ENCODE measurements at places on chromosomes 7 and 10.

- DNase-seq = no peak
Measured at GRCh38 chr7:24828891-24829661, 71.8 kb upstream of the GSDME start.

DNA sequence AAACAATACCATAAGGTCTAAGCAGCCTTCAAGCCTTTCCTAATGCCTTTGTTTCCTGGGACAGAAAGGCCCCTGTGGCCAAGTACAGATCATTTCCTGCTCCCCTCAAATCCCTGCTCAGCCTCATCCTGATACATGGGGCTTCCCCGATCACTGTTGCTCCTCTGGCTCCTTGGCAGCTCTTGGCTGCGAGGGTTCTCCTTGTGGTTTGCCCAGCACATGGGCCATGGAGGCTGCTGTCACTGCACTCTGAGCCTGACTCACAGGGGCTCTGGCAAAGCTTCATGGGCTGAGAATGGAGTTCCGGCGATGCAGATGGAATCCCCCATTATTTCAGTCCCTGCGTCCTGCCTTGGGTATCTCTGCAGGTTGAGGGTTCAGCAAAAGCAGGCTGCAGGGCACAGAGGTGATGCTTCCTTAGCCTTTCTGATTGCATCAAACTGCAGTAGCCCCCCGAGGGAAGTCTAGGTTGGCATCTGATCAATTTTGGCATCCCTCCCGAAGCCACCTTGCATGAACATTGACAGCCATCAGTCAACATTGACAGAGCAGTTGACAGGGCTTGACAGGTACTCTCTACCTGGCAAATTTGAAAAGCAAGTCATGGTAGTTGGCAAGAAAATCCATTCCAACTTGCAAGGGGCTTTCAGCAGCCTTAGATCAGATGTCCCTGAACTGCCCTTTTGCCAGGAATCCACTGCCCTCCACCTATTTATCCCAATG, 168.6 kb downstream of the GFRA1 start:
- no peak for DNase-seq

- DNase-seq = no peak
Measured at GRCh38 chr10:42937649-42938180, 139.2 kb upstream of the RET start.

- no peak for DNase-seq
Measured at GRCh38 chr7:2317556-2318293, 3.5 kb upstream of the SNX8 start.

DNA sequence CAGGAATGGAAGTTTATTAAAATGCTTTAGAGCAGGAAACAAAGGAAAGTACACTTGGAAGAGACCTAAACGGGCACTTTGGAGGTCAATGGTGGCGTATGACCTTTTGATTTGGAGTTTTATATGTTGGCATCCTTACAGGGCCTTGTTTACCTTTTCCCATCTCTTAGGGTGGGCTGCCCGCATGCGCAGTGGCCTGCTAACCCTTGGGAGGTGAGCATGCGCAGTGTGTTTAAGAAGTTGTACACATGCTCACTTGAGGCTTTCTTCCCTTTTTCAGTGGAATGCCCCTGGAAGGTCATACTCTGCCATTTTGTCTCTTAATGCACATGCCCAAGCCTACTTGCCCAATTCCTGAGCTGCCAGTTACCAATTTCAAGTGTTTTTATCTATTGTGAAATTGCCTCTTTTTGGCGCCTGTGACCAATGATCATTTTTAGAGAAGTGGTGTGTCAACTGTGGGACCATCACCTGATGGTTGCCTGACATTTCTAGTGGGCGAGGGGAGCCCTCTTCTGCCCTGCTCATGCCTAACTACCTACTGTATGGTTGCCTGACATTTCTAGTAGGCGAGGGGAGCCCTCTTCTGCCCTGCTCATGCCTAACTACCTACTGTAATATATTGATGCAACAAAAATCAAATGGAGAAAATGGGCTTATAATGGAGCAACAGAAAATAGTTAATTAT, 138.0 kb downstream of the PPP1R9A start:
- DNase-seq = no peak

DNA sequence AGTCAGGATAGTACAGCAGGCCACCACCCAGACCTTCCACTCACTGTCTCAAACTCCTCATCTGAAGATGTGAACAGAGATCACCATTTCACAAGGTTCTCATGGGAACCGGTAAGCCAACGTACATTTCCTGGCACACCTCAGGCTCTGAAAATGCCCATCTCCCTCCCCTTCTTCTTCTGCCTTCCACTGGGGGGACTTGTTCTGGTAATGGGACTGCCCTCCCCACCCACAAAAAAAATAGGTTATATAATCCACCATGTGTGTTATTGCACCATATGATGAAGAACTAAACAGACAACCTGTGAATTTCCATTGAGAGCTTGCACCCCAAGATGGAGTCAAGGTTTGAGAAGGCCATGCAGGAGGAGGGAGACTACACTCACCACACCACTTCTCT, 42.1 kb upstream of the IKZF1 start:
- no peak for DNase-seq

GRCh38 chr7:151351967-151352366, 10.4 kb downstream of the NUB1 start:
- peak; percentile 49 for DNase-seq

GRCh38 chr10:91197127-91197526, 23.3 kb upstream of the PCGF5 start:
- no peak for DNase-seq

DNA sequence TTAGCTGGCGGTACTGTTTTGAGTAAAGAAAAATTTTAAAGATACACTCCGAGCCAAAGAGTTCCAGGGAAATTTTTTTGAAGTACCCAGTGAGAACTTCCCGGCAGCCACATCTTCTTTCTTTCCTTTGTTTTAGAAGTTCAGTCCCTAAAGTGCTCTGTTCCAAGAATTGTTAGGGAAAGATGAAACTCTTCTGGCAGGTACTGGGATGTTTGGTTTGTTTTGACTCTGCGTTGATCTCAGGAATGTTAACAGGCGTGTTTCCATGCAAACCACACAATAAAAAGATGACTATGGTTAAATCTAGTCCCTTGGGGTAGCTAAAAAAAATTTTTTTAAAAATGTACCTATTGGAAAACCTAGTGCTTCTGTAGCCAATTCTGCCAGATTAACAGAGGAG, 224.7 kb upstream of the PHYHIPL start:
- no peak for DNase-seq

GRCh38 chr7:143518521-143518920, 40.8 kb downstream of the TAS2R41 start:
- DNase-seq = no peak

DNA sequence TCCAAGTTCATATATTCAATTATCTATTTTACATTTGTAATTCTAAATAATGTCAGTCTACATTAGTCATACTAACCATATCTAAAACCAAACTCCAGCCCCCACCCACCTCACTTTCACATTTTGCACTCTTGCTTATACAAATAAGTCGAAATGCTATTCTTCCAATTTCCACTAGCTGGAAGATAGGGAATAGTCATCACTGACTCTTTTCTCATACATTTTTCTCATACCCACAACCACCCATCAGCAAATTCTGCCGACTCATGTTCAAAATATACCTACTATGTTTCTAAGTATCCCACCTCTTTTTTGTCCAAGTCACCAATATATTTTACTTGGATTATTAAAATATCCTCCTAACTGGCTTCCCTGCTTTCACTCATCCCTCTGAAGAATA, 93.2 kb upstream of the DGKB start:
- no peak for DNase-seq

- no peak for DNase-seq
Measured at GRCh38 chr10:95428701-95429100, 132.5 kb downstream of the SORBS1 start.

DNA sequence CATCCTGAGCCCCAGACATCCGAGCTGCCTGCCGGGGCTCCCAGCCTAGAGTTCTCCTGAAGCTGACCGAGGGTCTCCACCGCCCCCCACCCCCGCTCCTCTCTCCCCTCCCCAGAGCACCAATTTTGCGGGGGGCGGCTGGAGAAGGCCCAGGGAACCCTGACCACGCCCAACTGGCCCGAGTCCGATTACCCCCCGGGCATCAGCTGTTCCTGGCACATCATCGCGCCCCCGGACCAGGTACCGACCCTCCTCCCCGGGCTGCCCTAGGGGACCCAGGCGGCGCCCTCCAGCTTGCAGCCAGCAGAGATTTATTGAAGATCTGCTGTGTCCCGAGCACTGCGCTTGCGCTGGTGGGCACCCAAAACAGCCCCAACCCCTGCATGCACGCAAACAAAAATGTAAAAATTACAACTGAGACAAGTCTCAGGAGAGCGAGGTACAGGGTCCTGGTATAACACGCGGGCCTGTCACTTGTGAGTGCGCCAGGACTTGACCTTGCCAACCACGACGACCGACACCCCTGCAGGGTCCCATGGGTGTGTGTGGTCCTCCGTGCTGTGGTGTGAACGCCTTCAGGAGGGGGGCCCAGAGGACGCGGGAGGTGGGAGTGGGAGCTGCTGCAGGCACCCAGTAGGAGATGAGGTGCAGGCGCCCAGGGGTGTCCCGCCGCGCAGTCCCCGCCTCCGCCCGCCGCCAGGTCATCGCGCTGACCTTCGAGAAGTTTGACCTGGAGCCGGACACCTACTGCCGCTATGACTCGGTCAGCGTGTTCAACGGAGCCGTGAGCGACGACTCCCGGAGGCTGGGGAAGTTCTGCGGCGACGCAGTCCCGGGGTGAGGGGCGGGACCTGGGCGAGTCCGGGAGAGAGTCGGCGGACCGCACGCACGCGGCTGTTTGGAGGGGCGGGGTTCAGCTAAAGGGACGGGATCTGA, 3.1 kb downstream of the PCOLCE start:
- DNase-seq = peak; percentile 43
